ENCODE measurements at places on chromosomes 2 and 18.

DNA sequence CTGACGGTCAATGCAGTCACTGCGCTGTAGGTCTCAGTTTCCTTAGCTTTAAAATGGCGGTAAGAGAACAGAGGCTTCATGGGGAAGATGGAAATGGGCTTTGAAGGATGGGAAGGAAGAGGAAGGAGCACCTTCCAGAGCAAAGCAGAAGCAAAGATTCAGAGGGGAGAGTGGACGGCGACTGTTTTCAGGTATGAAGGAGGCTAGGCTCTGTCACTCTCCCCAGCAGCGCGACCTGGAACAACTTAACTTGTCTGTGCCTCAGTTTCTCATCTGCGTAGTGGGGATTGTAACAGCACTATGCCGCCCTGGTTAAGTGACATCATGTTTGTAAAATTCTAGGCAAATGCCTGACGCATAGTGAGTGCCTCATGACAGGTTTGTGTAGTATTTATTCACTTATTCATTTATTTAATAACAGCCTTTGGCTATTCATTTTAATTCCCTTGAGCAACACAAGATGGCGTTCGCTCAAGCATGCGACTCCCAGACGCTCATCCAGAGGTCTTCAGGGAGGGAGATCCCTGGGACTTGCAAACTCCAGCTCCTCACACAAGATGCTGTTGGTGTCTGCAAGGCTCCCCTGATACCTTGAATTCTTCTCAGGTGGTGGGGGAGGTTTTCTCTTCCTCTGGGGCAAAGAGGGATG, 336.3 kb downstream of the DYSF start:
- DNase-seq: no peak

DNA sequence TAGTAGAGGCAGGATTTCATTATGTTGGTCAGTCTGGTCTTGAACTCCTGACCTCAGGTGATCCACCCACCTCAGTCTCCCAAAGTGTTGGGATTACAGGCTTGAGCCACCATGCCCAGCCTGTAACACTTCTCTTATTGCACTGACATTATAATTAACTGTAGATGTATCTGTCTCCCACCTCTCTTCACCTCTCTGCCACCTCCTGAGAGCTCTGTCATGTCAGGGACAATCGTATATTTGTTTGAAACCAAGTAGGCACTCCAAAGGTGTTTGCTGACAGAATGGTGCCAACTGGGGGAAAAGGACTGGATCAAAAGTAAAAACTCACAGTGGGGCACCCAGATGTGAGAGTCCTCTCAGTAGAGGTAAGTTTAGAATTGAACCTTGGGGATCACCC, 17.3 kb upstream of the ME2 start:
- no peak for DNase-seq

DNA sequence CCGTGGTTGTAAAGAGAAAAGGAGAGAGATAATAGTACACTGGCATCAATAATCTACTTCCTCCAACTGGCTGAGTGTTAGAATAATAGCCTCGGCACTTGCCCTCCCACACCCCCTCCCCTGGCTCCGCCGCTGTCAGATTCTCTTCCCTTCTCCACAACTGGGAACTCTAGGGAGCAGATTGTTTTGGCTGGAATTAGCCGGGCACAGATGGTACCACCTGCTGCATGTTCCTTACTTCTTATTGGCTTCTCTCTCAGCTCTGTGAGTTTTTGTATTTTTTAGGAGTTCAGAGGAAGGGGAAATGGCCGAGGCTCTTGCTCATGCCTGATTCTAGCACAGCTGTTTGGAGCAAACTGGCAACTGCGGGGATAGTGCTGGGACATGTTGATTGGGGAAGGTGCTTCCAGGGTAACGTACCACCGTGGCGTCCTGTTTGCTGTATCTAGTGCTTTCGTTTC, 140.0 kb downstream of the ZEB2 start:
- DNase-seq: no peak

GRCh38 chr2:206176121-206176520, 16.4 kb downstream of the EEF1B2 start:
- no peak for DNase-seq

DNA sequence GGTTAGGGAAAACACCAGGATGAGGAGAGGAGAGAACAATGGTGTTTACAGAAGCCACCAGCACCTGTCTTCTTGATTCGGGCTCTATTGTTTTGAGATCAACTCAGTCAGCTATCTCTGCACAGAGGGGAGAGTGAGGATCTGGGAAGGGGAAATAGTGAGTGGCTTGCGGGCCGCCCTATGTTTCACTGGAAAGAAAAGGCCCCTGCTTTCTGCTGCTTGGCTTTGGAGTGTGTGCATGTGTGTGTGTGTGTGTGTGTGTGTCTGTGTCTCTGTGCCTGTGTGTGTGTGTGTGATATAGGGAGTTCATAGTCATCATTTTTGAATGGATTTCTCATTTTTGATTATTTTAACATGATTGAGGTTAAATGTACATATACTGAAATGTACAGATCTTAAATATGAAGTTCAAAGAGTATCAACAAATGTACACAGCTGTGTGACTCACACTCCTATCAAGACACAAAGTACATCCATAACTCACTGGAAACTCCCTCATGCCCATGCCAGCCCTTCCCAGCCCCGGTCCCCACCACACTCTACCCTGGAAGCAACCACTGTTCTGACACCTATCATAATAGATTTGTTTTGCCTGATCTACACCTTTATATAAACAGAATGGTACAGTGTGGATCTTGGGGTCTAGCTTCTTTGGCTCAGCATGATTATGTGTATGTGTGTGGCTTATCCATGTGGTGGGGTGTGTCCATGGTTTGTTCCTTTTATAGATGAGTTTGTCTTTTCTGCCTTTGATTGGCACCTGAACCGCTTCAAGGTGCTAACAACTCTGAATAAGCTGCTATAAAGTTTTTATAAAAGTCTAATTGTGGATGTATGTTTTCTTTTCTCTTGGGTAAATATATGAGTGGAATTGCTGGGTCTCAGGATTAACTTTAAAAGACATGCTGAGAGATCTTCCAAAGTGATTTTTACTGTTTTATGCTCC, 258.3 kb downstream of the SETBP1 start:
- DNase-seq: no peak
